Fibroblast of lung (primary cell): ENCODE measurements at places on chromosomes 2 and 18.

DNA sequence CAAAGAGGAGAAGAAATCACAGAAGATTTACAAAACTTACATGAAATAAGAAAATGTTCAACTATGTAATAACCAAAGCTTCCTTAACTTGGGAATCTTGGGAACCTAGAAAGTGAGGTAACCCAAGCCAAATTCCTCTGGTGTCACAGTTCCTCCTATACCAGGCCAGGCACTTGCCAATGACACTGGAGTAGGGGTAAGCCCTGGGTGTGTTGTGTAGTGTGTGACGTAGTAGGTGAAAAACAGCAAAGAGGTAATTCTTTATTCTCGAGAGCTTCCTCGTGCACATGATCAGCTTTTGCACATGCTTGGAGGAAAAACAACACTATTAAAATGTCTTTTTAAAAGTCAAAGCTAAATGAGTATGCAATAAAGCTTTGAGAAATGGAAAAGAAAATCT, 118.0 kb downstream of the METTL8 start:
- no peak for DNase-seq

DNA sequence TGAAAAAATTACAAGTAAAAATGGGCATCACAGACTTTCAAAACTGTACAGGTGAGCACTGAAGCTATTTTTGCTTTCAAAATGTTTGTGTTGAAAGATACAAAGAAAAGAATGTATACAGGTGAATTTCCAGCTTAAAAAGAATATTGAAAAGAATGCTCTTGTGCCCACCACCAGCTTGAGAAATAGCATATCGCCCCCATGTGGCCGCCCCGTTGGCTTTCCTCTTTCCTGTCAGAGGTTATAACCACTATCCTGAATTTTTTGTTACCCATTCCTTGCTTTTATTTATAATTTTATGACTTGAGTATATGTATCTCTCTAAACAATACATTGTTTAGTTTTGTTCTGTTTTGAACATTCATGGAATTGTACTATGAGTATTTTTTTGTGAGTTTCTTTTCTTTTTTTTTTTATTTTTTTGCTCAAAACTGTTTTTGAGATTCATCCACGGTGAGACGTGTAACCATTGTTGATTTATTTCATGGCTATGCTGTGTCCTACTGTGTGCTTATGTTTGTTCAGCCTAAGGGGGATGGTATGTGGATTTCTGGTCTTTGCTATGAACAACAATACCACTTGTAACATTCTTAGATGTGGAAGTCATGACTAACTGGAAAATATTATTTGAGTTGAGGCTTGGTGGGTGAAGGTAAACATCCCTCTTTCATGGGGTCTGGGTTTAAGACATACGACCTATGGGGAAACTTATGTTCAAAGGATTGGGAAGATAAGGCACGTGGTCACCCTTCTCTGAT, 11.6 kb downstream of the TRPM8 start:
- peak; percentile 10 for DNase-seq

GRCh38 chr18:8754995-8755960, 49.9 kb downstream of the MTCL1 start:
- DNase-seq: peak; percentile 49

GRCh38 chr18:10930076-10930475, 219.3 kb downstream of the PIEZO2 start:
- DNase-seq: no peak

GRCh38 chr18:47953471-47953931, 23.0 kb upstream of the SMAD2 start:
- DNase-seq: peak; percentile 78
